Upper lobe of right lung (tissue), 1 donor: ENCODE measurements at places on chromosomes 6 and 20. TPM values are rescaled to one million over a fixed set of nuclear protein-coding genes. Genes with fewer than 3 reads are reported as not detected.

- H3K4me1 ChIP-seq, result no peaks in the 10 kb centered on the region
- H3K27ac ChIP-seq, result no peak overlapping the region
- H3K36me3 ChIP-seq, result no peaks in the 10 kb centered on the region
- H3K27me3 ChIP-seq, result peaks cover 23% of the 10 kb centered on the region
Measured at GRCh38 chr6:116881236-116881635, 4.2 kb downstream of the RFX6 start.

- no peak overlapping the region for H3K4me3 ChIP-seq
- peaks cover 12% of the 10 kb centered on the region for H3K4me1 ChIP-seq
- no peaks in the 10 kb centered on the region for H3K36me3 ChIP-seq
- DNase-seq, result no peak
Measured at GRCh38 chr20:4026093-4026601, 10.8 kb upstream of the RNF24 start.

GRCh38 chr20:53905019-53905819 is 165.2 kb downstream of the BCAS1 start:
- H3K27ac ChIP-seq, result no peak overlapping the region
- H3K4me1 ChIP-seq, result peaks cover 16% of the 10 kb centered on the region
- no peak overlapping the region for H3K4me3 ChIP-seq
- no peaks in the 10 kb centered on the region for H3K27me3 ChIP-seq
- H3K36me3 ChIP-seq, result no peaks in the 10 kb centered on the region
- no peak for DNase-seq

GRCh38 chr6:15062516-15063252 is 183.2 kb upstream of the JARID2 start:
- H3K4me3 ChIP-seq, result no peak overlapping the region
- no peak for DNase-seq
- no peaks in the 10 kb centered on the region for H3K27me3 ChIP-seq
- H3K27ac ChIP-seq, result no peak overlapping the region

GRCh38 chr6:110329714-110330436 is 28.3 kb downstream of the METTL24 start:
- H3K36me3 ChIP-seq, result no peaks in the 10 kb centered on the region
- H3K4me1 ChIP-seq, result peaks cover 6% of the 10 kb centered on the region
- H3K27ac ChIP-seq, result peak overlapping the region; percentile 59
- no peak for DNase-seq
- no peaks in the 10 kb centered on the region for H3K27me3 ChIP-seq

DNA sequence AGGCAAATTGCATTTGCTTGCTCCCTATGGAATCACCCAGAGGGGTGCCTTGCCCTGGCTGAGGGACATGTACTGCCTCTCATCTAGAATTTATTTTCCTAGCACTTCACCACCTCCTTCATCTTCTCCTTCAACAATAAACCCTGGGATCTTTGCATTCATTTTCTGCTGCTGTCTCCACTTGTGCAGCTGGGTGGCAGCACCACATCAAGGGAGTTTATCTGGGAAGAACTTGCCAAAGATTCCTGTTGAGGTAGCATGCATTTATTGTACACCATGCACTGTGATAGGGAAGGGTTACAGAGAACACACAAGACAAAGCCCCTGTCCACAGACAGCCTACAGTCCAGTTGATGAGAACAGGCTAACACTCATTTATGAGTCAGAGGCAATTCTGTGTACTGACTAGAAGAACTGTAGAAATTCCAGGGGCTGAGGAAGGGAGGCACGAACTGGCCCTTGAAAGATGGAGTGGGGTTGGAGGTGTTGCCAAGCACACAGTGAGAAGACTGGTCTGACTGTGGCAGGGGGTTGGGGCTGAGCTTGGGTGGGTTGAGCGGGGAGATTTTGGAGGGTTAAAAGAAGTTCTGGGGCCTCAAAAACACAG is 17.5 kb downstream of the C20orf173 start:
- no peak for DNase-seq
- H3K36me3 ChIP-seq, result peaks cover 64% of the 10 kb centered on the region
- no peak overlapping the region for H3K27ac ChIP-seq
- no peaks in the 10 kb centered on the region for H3K4me1 ChIP-seq
- H3K4me3 ChIP-seq, result no peak overlapping the region

Gene LRFN2
- not detected for total RNA-seq

GRCh38 chr6:37679539-37680476 is 17.9 kb downstream of the MDGA1 start:
- DNase-seq, result no peak
- no peak overlapping the region for H3K4me3 ChIP-seq
- H3K27me3 ChIP-seq, result no peaks in the 10 kb centered on the region
- H3K4me1 ChIP-seq, result no peaks in the 10 kb centered on the region
- no peaks in the 10 kb centered on the region for H3K36me3 ChIP-seq
- H3K27ac ChIP-seq, result no peak overlapping the region

Gene C4B
- total RNA-seq, result 166 TPM

- H3K4me1 ChIP-seq, result peaks cover 3% of the 10 kb centered on the region
- no peak for DNase-seq
- peak overlapping the region; percentile 65 for H3K27ac ChIP-seq
- no peaks in the 10 kb centered on the region for H3K27me3 ChIP-seq
Measured at GRCh38 chr6:166949528-166950442, 6.6 kb downstream of the RNASET2 start.

Gene CTSZ
- total RNA-seq, result 355 TPM

Gene MEI4
- total RNA-seq, result not detected

Gene LIN28B
- not detected for total RNA-seq

Gene HLA-DOB
- 0.64 TPM for total RNA-seq

Gene HACE1
- total RNA-seq, result 14.8 TPM

Gene CTCFL
- total RNA-seq, result not detected

Gene KCNK5
- total RNA-seq, result 10.0 TPM

DNA sequence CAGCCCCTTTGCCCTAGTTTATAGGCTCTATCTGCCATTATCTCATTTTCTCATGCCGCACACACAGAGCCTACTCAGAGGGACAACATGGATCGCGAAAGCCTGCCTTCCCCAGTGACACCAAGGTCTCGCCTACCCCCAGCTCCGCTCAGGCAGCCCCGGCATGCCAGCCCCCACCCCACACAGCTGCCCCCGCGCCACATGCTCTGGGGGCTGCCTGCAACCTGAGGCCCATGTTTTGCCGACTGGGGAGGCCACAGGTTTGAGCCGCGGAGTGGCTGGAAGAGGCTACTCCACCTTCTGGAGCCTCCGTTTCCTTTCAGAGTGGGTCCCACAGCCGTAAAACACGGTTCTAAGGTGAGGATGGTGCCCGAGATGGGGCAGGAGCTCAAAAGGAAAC is 102.1 kb downstream of the ASXL1 start:
- peaks cover 21% of the 10 kb centered on the region for H3K4me1 ChIP-seq
- DNase-seq, result no peak
- H3K27ac ChIP-seq, result no peak overlapping the region
- H3K4me3 ChIP-seq, result no peak overlapping the region

Gene PRDM13
- not detected for total RNA-seq

DNA sequence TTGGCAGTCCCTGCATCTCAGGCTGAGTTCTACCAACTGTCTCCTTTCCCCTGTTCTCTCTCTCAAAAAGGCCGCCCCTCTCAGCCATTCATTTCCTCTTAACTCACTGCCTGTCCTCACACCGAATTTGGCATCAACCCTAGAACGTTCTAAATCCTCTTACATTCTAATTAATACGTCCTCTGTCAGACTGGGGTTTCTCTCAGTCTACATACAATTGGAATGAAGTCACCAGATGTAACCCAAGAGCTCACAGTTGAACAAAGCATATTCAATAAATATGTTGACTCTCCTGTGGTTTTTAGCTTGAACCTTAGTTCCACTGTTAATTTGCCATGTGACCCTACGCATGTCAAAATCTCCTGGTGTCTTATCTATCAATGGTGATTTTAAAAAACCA is 269.6 kb downstream of the CLIC5 start:
- peaks cover 9% of the 10 kb centered on the region for H3K4me1 ChIP-seq
- no peak overlapping the region for H3K27ac ChIP-seq
- H3K36me3 ChIP-seq, result no peaks in the 10 kb centered on the region
- no peak overlapping the region for H3K4me3 ChIP-seq
- DNase-seq, result no peak

- H3K4me3 ChIP-seq, result no peak overlapping the region
- no peaks in the 10 kb centered on the region for H3K36me3 ChIP-seq
- H3K27me3 ChIP-seq, result no peaks in the 10 kb centered on the region
- H3K27ac ChIP-seq, result no peak overlapping the region
- no peak for DNase-seq
Measured at GRCh38 chr6:73823046-73823735, 127.2 kb downstream of the CD109 start.

DNA sequence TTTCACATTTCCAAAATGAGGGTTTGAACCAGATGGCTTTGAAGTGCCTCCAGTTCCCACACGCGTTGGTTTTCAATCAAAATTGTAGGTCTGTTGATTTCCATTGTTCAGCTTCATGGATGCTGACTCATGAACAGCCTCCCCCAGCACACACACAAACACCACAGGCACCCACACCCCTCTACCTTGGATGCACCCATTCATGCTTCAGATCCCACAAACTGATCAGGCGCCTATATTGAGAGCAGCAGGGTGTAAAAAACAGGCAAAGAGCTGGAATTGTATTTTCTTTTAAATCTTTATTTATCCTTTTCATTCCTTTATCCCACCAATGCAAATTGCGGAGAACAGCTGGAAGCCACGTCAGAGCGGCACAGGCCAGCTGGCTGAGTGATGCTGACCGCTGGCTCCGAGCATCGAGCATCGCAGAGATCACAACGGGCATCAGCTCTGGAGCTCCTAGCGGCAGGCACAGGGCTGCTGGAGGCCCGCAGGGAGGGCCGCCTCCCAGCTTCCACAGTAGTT is 29.3 kb upstream of the TBC1D7 start:
- H3K4me3 ChIP-seq, result no peak overlapping the region
- no peaks in the 10 kb centered on the region for H3K27me3 ChIP-seq
- peaks cover 48% of the 10 kb centered on the region for H3K4me1 ChIP-seq
- H3K27ac ChIP-seq, result no peak overlapping the region
- no peak for DNase-seq

- no peaks in the 10 kb centered on the region for H3K36me3 ChIP-seq
- H3K27ac ChIP-seq, result no peak overlapping the region
- DNase-seq, result no peak
- H3K4me3 ChIP-seq, result no peak overlapping the region
- no peaks in the 10 kb centered on the region for H3K4me1 ChIP-seq
Measured at GRCh38 chr6:18746727-18747126, 359.6 kb downstream of the RNF144B start.

- H3K36me3 ChIP-seq, result no peaks in the 10 kb centered on the region
- H3K27ac ChIP-seq, result no peak overlapping the region
- peaks cover 7% of the 10 kb centered on the region for H3K27me3 ChIP-seq
- no peaks in the 10 kb centered on the region for H3K4me1 ChIP-seq
Measured at GRCh38 chr6:10453596-10453995, 38.7 kb upstream of the TFAP2A start.

Gene SLC16A10
- 12.3 TPM for total RNA-seq

Gene MYT1
- 0.12 TPM for total RNA-seq

Gene RHAG
- not detected for total RNA-seq
